ENCODE measurements at places on chromosomes 3 and 15. TPM values are rescaled to one million over a fixed set of nuclear protein-coding genes. Genes with fewer than 3 reads are reported as not detected.
A peak's percentile ranks its signal among the peaks of the same experiment; 100 is the strongest.

DNA sequence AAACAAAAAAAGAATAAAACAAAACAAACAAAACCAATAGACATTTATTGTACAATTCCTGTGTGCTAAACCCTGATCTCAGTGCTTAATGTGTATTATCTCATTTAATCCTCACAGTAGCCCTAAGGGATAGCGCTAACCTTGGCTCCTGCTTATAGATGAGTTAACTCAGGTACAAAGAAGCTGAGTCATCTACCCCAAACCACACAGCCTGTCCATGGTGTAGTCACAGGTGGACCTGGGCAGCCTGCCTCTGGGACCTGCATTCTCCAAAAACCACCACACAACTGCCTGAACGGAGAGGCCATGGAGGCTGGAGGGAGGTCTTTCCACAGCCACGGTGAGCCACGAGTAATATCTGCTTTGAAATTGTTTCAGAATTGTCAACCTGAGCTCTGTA, 5.5 kb upstream of the CLN6 start:
- DNase-seq = no peak

DNA sequence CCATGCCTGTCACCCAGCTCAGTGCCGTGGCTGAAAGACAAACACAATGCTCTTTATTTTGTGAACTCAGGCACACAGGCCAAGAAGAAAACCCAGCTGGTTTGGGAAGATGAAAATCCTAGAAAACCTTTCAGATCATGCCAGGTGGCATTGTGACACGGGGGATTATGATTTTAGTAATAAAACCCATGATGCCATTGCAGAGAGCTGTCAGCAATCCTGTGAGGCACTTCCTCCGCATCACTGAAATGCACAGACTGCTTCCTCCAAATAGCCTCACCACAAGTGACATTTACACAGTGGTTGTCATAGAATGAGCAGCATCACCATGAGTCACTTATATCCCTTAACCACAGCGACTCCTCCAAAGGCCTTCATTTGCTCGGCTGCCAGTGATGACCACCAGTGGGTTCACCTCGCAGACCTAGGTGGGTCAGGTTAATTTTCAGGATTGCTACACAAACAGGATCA, 22.7 kb downstream of the ABHD6 start:
- no peak for DNase-seq

UTS2B gene
- total RNA-seq = 0.07 TPM

GRCh38 chr3:6825524-6825923, 35.4 kb upstream of the GRM7 start:
- DNase-seq = no peak

- DNase-seq = peak; percentile 89
Observed at GRCh38 chr3:133384331-133385027, 15.4 kb upstream of the BFSP2 start.
